ENCODE measurements at places on chromosomes 13 and 19. TPM values are rescaled to one million over a fixed set of nuclear protein-coding genes. Genes with fewer than 3 reads are reported as not detected.

The LYPD5 gene
- 3.1 TPM for total RNA-seq

The ZNF681 gene
- total RNA-seq: 0.37 TPM

The KLC3 gene
- 51.0 TPM for total RNA-seq

The MISP gene
- 73.5 TPM for total RNA-seq

The CYP2A6 gene
- not detected for total RNA-seq

The AKAP8L gene
- 66.4 TPM for total RNA-seq

The CLEC17A gene
- not detected for total RNA-seq

The TICAM1 gene
- 8.2 TPM for total RNA-seq

The LIG4 gene
- 9.5 TPM for total RNA-seq

The ALOX5AP gene
- not detected for total RNA-seq

The SHISA7 gene
- total RNA-seq: not detected

The CEACAM19 gene
- total RNA-seq: 4.4 TPM

The LYL1 gene
- total RNA-seq: 0.63 TPM

The SYCN gene
- not detected for total RNA-seq

The KLK2 gene
- not detected for total RNA-seq

The FSD1 gene
- total RNA-seq: 5.1 TPM

The PLVAP gene
- not detected for total RNA-seq

The CBY2 gene
- total RNA-seq: not detected

The SPART gene
- total RNA-seq: 26.4 TPM

The CEACAM16 gene
- total RNA-seq: not detected

The IGFL3 gene
- total RNA-seq: 0.88 TPM

The CEBPA gene
- total RNA-seq: 27.0 TPM

The ZNF582 gene
- total RNA-seq: 4.1 TPM

The TMEM238 gene
- 11.8 TPM for total RNA-seq

The URAD gene
- total RNA-seq: not detected

The FBN3 gene
- not detected for total RNA-seq

The SMAD9 gene
- total RNA-seq: 1.3 TPM

The FAM216B gene
- not detected for total RNA-seq

The EPS8L1 gene
- 112 TPM for total RNA-seq

The CHAF1A gene
- 18.5 TPM for total RNA-seq

The HRC gene
- total RNA-seq: not detected

The SULT2B1 gene
- 60.3 TPM for total RNA-seq

The ADM5 gene
- total RNA-seq: 2.0 TPM

The NKPD1 gene
- total RNA-seq: 2.3 TPM

The ZNF211 gene
- 8.5 TPM for total RNA-seq

The HNRNPA1L2 gene
- total RNA-seq: 1.8 TPM

The SIGLEC6 gene
- not detected for total RNA-seq

The SLC25A30 gene
- total RNA-seq: 5.9 TPM

The POU2F2 gene
- total RNA-seq: 1.1 TPM

The SUCLA2 gene
- total RNA-seq: 32.9 TPM

The IGFL4 gene
- not detected for total RNA-seq
